ENCODE measurements at places on chromosomes 12 and 14. TPM values are rescaled to one million over a fixed set of nuclear protein-coding genes. Genes with fewer than 3 reads are reported as not detected.

GRCh38 chr12:111211910-111212757 is 156.8 kb downstream of the PHETA1 start:
- no peak for DNase-seq

DNA sequence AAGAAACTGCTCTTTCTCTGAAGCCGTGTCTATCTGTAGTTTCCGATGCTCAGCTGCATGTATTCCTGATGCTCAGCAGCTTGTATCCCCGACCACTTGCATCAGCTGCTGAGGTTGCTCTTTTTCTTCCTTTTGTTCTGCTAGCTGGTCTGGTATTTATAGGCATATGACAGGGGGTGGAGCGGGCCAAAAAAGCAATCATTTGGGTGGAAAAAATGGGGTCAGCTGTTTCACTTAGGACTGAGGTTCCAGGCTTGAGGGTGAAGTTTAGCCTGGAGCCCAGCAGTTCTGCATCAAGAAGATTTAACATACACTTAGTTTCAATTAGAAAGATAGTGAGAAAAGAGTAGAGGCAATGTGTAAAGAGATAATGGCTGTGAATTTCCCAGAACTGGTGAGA is 23.6 kb upstream of the AMN1 start:
- DNase-seq = no peak

- DNase-seq = no peak
Measured at GRCh38 chr12:124553862-124554428, 13.5 kb downstream of the NCOR2 start.

DNA sequence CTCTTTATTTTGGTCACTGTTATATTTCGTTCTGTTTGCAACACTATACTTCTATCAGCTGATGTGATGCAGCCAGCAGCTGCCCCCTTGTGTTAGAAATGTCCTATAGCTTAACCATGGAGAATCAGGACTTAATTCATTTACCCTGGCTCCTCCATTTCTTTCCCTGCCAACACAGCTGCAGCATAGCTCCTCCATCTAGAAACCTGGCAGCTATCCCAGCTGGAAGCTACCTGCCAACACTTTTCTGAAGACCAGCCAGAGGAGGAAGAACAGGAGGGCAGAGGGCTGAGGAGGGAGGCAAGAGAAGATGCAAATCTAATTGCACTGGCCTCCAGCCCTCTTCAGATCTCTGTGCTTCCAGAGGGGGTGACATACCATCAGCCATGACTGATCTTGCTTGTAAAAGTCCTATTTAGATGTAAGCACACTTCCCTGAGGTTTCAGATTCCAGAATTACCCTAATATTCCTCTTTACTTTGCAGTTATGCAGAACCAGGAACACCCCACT is 156.8 kb upstream of the TMEM260 start:
- peak; percentile 46 for DNase-seq

Gene ZNF385A
- total RNA-seq = 1.2 TPM

Gene OR4K13
- not detected for total RNA-seq
